CD4-positive, alpha-beta T cell treated with Interleukin-15 for 4 hours (primary cell): ENCODE measurements at places on chromosomes 6 and 20.

DNA sequence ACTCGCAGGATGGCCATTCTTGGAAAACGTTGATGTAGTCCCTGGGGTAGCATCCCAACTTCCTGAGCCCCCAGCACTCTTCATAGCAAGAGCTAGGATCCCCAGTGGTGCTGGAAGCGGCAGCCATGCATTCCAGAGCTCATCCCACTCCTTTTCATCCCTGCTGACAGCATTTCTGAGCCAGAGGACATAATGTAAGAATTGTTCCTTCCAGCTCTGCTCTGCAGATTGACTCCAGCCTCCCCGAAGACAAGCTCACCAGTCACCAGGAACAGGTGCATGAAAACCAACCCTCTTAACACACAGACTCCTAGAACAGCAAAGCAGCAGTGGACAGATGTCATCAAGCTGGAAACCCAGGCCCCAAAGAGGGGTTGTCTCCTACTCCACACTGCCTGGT, 3.8 kb downstream of the SLC13A3 start:
- DNase-seq, result no peak

GRCh38 chr20:54004445-54004844, 65.9 kb downstream of the BCAS1 start:
- DNase-seq, result no peak

- peak; percentile 54 for DNase-seq
These were observed 2.1 kb upstream of the RBM38 start for GRCh38 chr20:57388953-57389694.

DNA sequence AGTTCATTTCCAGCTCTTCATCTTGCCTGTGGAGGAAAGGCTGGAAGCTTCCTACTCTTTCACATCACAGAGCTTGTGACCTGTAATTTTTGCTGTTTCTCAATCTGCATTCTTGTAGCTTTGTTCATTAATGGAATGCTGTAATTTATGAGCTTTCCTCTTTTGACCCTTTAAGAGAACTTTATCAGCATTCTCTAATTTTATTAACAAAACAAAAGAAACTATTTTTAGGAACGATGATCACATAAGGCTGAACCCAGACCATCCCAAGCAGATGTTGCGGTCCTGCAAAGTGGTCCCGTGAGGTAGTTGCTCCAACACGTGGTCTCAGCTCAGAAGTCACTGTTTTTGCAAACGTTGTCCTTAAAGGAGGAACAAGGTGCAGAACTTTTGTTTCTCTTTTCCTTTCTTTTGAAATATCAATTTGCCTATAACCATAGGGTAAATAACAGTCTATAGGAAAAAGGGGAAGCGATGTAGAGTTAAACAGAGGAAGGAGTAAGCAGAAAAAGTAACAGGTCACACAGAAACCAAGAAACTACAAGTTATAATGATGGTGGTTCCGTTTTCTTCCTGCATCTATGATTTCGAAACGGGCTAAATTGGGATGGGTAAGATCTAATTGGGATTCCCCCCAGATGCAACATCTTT, 121.3 kb upstream of the PHACTR1 start:
- DNase-seq, result no peak

- DNase-seq, result no peak
These were observed 31.9 kb downstream of the HIVEP2 start for GRCh38 chr6:142913036-142913510.

- DNase-seq, result no peak
These were observed 184.2 kb upstream of the MAN1A1 start for GRCh38 chr6:119533603-119534279.

- no peak for DNase-seq
These were observed 38.2 kb upstream of the RBL1 start for GRCh38 chr20:37133952-37134351.

DNA sequence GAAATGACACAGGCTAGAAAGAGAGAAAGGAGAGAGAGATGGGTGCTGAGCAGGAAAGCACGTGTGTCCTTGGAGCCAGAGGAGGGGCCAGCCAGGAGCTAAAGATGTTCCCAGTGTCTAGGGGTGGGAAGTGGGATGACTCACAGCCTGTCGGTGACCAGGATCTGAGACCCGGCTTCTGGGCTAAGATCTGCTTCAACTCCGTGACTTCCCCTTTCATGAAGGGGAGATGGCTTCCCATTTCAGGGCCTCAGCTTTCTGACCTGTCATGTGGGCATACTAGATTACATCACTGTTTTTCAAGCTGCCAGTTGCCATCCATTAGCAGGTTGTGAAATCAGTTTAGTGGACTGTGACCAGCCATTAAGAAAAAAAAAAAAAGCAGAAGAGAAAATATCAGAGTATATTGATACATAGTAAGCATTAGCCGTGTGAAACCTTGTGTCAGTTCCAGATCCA, 5.4 kb downstream of the TGM3 start:
- peak; percentile 16 for DNase-seq

GRCh38 chr6:39092124-39092523, 22.9 kb downstream of the SAYSD1 start:
- no peak for DNase-seq

DNA sequence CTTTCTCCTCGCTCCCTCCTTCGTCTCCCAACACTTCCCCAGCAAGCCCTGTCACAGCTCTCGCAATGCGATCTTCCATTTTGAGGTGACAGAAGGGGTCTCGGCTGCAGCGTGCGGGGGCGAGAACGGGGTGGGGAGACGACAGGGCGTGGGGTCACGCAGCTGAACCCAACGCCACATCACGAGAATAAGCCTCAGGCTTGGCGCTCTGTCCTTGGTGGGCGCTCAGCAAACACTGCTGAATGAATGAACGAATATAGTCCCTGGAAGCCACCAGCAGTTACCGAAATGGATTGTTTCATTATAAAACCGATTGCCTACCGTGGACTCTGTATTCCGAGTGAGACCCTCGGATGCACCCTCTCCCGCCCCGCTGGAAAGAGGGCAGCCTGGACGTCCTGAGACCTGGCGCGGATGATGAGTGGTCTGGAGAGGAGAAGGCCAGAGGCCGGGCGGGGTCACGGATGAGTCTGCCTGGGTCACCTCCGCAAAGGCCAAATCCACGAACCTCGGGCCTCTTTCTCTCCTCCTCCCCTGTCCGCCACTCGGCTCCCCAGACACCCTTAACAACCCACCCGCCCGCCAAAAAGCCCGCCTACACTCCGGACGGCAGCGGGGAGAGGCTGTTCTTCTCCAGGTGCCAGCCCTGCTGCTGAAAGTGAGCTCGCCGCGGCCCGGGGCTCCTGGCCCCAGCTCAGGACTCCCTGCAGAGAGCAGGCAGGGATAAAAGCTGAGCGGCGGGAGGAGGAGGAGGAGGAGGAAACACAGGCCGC, 3.7 kb downstream of the NRN1 start:
- no peak for DNase-seq

- no peak for DNase-seq
These were observed 29.2 kb downstream of the ID4 start for GRCh38 chr6:19866173-19866984.

DNA sequence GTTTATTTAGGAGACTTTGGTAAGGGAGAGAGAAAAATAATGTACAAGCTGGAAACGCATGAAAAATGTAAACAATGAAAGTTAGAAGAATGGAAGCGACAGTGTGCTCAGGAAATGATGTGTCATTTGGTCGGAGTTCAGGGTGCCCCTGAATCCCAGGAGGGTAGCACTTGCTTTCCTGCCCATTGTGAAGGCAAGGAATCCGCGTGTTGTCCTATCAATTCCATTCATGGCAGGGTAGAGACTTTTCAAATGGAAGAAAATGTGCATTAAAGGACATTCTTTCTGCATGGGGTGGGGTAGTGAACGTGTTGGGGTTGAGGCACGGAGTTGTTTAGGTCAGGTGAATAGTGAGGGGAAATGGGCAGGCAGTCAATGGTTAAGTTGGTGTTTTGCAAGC, 33.7 kb downstream of the GCNT2 start:
- DNase-seq, result no peak

DNA sequence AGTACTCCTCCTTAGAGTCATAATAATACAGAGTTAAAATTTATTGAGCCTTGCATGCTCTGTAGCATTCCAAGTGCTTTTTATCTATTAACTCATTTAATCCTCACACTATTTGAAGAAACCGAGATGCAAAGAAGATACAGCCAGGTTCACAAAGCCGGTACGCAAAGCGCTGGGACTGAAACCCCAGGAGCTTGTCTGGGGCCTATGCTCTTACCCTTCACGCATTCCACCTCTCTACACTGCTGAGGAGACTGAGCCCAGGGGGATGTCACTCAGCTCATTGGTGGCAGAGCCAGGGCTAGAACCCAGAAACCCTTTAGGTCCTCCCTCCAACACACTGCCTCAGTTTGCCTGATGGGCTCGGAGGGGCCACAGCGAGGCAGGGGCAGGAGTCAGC, 19.7 kb upstream of the MRPS18A start:
- DNase-seq, result no peak

DNA sequence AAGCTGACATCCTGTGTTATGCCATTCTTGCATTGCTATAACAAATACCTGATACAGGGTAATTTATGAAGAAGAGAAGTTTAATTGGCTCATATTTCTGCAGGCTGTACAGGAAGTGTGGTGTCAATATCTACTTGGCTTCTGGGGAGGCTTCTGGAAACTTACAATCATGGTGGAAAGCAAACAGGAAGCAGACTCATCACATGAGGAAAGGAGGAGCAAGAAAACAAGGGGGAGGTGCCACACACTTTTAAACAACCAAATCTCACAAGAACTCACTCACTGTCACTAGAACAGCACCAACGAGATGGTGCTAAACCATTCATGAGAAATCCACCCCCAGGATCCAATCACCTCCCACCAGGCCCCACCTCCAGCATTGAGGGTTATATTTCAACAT, 143.1 kb upstream of the GGTLC1 start:
- DNase-seq, result no peak

DNA sequence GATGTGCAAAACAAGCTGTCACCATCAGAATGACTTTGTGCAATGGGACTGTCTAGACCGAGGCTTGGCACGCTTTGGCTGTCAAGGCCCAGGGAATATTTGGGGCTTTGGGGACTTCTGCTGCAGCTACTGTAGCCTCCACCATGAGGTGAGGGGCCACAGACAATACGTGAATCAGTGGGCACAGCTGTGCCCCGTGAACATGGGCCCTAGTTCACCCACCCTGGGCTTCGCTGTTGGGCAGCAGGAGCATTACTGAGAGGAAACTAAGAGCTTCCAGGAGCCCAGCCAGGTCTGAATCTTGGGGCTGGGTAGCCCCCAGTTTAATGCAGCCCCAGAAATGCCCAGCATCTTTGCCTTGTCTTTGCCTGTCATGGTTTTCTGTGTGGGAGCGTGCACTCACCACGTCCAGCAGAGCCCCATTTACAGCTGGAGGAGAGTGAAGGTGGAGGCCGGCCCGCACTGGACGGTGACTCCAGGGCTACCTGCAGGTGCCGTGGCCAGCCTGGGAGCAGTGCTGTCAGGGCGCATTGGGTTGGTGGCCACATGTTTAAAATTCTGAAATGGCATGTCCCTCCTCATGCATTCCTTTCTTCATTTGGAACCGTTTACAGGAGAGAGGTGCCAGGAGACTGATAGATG, 34.7 kb downstream of the DUSP22 start:
- no peak for DNase-seq

- DNase-seq, result no peak
These were observed 23.8 kb downstream of the CYB5R4 start for GRCh38 chr6:83883240-83883639.

DNA sequence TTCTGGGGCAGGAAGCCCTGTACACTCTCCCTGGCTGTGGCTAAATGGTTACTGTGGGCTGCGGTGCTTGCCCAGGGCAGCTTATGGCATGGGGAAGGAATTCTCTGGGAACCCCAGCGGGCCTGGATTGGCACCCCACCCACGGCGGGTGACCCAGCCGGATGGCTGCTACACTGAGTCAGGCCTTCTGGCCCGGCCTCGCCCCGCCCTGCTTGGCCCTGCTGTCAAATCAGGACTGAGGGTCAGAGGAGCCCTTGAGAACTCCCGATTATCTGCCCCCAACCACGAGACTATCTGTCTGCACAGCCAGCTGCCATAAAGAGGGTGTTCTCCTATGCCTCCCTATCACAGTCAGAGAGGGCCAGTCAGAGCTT, 7.3 kb upstream of the ITPR3 start:
- no peak for DNase-seq

GRCh38 chr6:18021166-18021850, 33.9 kb upstream of the KIF13A start:
- DNase-seq, result no peak

- DNase-seq, result no peak
These were observed 247.5 kb upstream of the SUPT3H start for GRCh38 chr6:45625191-45625664.

- DNase-seq, result no peak
These were observed 241.9 kb downstream of the EPHA7 start for GRCh38 chr6:93177438-93177837.

- DNase-seq, result no peak
These were observed 451.2 kb downstream of the TFAP2B start for GRCh38 chr6:51269876-51270275.

DNA sequence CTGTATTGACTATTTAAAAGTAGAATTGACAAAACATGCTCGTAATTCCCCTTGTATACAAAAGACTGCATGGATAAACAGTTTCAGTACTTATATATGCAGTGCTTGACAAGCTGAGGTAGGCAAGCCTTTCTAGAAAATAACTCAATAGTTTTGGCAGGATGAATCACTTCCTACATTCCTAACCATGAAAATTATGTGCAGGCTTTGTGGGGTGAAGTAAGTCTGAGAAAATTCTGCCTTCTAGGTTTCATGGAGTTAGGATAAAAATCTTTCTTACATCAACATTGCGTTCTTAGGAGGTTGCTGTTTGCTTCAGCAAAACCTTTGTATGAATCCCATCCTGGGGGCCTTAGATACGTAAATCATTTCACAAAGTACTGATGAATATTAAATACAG, 801.4 kb upstream of the EYS start:
- DNase-seq, result no peak

- no peak for DNase-seq
These were observed 70.9 kb upstream of the BHLHE23 start for GRCh38 chr20:63077705-63078104.

GRCh38 chr6:37324131-37325033, 29.4 kb upstream of the RNF8 start:
- peak; percentile 34 for DNase-seq
